Stimulated activated CD8-positive, alpha-beta memory T cell treated with anti-CD3 and anti-CD28 coated beads, Interleukin-7, amount 100 ng/mL, for 4 hours (primary cell): ENCODE measurements at places on chromosomes 2 and 18.
A peak's percentile ranks its signal among the peaks of the same experiment; 100 is the strongest.

DNA sequence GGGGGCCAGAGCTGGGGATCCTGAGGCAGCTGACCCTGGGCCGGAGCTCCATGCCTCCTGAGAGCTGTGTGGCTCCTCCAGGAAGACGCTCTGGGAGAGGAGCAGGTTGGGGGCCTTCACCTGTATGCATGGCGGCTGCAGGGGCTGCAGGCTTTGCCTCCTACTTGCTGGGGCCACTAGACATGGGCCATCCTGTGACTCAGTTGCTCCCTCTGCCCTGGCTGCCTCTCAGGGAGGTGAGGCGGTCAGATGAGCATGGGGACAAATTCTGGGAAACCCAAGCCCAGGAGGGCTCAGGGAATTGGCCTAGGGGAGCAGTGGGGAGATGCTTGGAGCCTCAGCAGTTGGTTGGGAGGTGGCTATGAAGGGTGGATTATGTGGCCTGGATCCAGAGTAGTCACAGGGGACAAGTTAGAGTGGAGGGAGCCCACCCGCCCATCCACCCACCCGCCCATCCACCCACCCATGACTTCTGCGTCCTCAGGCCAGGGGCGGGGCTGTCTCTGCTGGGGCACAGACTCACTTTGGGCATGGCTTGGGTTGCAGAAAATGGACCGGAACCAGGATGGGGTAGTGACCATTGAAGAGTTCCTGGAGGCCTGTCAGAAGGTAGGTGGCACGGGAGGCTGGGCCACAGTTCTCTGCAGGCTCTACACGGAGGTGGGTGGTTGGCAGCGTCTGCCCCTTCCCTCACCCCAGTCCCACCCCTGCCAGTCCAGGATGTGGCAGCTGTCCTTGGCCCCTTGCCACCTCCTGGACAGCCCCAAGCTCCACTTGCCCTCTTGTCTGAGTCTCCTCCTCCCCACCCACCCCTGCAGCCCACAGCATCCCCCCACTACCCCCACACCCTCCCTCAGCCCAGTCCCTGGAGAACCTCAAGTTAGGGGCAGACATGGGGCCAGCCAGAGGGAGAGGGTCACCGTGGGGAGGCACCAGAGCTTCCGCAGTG is 19.5 kb upstream of the FAHD2A start:
- no peak for DNase-seq

- no peak for DNase-seq
Observed at GRCh38 chr2:66559672-66560071, 124.7 kb downstream of the MEIS1 start.

- peak; percentile 32 for DNase-seq
Observed at GRCh38 chr2:96325041-96325883, at the start of gene ITPRIPL1. Gene ITPRIPL1 (plus strand): TSS chr2:96325317. CDS start chr2:96325840, 523 bp downstream.

DNA sequence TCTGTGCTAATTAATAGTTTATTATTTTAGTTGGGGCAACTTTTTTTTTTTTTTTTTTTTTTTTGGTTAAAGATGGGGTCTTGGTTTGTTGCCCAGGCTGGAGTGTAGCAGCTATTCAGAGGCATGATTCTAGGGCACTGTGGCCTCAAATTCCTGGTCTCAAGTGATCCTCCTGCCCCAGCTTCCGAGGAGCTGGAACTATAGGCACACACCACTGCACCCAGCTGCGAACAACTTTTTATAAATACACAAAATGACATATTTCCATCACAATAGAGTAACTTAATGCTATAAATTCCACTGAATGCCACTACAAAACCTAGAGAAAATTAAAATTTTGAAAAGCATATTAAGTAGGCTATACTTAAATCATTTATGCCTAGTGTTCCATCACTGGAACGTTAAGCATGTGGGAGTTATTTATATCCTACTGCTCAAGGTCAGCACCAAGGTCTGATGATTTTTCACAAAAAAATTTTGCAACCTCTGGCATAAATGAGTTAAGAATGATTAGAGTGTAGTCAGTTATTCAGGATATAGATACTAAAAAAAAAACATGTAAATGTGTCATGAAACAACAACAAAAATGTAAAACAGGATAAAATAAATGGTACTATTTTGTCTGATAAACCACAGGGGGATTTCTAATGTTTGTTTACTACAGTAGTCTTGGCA is 46.8 kb downstream of the GFPT1 start:
- DNase-seq = no peak

GRCh38 chr2:151918308-151918707 is 90.1 kb upstream of the ARL5A start:
- DNase-seq = no peak

DNA sequence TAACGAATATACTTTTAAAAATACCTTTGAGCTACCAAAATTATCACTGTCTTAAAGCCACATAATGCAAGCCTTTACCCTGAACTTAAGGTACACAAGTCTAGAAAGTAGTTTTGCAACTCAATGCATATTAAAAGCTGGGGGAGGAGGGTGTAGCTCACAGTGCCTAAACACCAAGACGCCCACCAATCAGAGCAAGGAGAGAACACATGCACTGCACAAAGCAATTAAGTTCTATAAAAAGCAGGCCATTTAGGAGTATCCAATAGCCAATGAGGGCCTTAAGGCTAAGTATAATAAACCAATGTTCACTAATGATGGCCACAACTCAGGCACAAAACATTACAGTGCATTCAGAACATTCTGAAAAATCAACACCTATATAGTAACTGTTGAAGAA is 16.2 kb downstream of the TRIP12 start:
- no peak for DNase-seq

DNA sequence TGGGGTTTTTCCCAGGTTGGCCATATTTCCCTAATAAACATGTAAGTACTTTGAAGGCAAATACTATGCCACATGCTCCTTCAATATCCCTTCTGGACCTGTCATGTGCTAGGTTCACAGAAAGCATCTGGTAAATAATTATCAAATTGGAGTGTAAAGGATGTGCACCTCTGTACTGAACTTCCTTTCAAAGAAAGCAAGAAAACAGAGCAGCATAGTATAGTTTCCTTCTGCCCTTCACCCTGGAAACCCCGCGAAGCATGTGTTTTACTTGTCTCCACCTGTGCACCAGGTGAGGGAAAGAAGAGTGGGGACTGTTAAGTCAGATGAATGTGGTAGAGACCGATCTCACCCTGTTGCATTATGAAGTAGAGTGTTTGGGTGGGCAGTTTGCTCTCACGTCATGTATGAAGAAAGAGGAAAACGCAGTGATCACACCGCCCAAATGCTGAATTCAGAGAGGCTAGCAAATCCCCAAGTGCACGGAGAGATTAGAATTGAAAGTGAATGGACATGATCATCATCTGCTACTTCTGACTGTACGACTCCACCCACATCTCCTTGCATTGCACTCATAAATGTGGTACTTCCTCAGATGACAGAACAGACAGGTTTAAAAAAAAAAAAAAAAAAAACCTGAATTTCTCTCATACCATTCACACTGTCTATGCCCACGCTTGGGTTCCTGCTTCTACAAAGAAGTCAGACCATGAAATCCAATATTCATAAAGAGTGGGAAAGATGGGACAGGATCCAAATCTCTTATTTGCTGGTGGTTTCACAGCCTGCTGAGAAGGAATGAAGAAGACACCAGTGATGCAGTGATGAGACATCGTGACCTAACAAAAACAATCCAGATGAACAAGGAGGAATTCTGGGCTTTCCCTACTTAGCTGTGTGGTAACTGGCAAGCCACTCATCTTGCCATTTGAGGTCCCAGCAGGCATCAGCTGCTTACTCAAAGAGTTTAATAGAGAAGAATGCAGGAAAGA is 448.6 kb downstream of the BCL11A start:
- no peak for DNase-seq

GRCh38 chr18:8008033-8008432 is 440.9 kb downstream of the PTPRM start:
- no peak for DNase-seq

GRCh38 chr2:156334496-156335478 is 2.3 kb upstream of the NR4A2 start:
- peak; percentile 92 for DNase-seq

DNA sequence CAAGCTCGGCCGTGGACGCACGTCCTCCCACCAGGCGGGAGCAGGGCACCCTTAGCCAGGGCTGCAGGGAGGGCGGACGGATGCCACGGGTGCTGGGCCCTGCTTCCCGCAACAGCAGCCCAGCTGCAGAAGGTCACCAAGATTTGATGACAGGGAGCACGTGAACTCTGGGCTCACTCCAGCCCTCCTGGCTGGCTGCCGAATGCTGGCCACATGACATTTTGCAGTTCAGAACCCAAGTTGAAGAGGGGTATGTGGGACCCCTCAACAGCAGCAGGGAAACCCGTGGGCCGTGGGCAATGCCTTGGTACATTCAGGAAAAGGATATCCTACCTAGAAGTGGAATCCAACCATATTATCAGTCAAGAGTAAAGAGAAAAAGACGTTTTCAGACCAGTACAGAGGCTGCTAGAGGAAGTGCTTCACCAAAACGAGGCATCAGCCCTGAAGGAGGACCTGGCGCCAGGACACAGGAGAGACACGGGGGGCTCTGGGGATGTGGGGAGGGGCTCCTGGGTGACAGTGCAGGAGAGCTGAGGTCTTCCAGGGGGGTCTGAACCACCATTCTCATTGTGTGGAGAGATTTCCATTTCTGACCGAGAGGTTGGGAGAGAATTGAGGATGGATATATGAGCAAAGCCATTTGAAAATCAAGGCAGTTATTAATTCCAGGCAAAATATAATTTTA is 107.4 kb upstream of the CTDP1 start:
- DNase-seq = no peak

- no peak for DNase-seq
Observed at GRCh38 chr2:239376942-239377531, 23.8 kb downstream of the HDAC4 start.

DNA sequence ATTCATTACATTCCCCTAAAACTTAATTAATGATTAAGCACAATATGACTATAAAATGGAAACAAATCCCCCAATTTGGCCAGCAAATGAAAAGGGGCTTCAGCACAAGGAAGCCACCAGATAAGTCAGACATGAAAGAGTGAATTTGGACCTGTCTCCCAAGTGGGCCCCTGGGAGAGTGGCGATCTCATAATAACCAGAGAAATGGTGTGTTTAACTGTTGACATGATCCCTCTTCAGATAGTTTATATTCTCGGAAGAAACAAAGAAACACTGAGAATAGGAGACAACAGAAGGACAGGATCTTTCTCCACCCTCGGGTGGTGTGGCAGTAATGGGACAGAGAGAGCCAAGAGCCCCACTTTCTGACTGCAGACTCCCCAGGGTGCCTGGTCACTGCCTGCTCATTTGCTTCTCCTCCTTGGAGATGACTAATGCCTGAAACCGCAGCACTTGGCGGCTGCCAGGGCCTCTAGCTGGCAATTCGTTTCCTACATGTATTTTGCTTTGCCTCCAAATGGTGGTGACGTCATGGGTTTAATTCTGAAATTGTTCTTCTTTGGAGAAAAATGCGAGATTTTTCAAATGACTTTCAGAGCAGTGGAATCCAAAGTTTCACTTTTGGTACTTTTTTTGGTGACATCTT is 46.4 kb upstream of the SPP2 start:
- DNase-seq = no peak

DNA sequence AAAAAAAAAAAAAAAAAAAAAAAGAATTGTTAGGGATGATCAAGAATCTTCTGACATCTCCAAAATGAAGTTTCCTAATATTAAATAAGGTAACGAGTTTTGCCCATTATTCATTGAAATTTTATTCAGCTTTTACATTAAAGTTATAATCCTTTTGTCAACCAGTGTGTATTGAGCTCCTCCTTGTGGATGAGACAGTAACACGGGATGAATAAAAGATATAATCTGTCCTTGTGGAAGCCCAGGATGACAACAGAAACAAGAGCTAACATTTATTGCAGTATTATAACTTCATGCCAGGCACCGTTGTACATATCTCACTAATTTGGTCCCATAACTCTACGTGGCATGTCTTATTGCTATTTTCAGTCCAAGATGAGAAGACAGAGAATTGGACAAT is 33.4 kb upstream of the SERPINB7 start:
- no peak for DNase-seq

- no peak for DNase-seq
Observed at GRCh38 chr18:61587865-61588264, 254.6 kb downstream of the CDH20 start.

GRCh38 chr2:116537811-116538210 is 1276.7 kb upstream of the DDX18 start:
- no peak for DNase-seq

- no peak for DNase-seq
Observed at GRCh38 chr2:29212009-29212408, 96.8 kb downstream of the CLIP4 start.

DNA sequence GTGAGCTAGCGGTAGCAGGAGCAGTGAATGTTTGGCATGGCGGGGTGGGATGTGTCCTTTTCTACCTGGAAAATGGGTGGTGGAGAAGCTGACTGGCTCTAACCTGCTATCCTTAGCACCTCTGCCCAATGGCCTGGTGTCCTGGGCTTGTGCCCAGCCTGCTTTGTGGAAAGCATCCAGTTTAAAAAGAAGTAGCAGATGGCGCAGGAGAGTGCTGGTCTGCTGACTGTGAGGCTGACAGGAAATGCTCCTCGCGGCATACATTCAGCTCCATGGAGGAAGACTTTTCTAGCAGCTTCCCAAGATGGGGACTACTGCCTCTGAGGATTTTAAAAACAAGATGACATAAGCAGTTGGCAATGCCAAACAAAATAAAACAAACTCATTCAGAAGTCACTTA is 56.2 kb upstream of the LYPD6B start:
- no peak for DNase-seq

DNA sequence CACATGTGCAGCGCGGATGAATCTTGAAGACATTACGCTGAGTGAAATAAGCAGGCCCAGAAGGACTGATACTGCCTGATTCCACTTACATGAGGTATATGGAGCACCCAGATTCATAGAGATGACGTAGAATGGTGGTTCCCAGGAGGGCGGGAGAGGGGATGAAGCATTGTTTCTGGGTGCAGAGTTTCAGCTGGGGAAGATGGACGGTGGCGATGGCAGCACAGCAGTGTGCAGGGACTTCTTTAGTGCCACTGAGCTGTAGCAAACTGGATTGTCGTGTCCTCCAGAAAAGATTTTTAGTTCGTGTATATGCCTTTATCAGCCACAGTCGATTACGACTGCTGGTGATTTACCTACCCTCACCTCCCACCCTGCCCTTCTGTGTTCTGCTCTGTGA is 30.5 kb downstream of the RAB12 start:
- DNase-seq = no peak

DNA sequence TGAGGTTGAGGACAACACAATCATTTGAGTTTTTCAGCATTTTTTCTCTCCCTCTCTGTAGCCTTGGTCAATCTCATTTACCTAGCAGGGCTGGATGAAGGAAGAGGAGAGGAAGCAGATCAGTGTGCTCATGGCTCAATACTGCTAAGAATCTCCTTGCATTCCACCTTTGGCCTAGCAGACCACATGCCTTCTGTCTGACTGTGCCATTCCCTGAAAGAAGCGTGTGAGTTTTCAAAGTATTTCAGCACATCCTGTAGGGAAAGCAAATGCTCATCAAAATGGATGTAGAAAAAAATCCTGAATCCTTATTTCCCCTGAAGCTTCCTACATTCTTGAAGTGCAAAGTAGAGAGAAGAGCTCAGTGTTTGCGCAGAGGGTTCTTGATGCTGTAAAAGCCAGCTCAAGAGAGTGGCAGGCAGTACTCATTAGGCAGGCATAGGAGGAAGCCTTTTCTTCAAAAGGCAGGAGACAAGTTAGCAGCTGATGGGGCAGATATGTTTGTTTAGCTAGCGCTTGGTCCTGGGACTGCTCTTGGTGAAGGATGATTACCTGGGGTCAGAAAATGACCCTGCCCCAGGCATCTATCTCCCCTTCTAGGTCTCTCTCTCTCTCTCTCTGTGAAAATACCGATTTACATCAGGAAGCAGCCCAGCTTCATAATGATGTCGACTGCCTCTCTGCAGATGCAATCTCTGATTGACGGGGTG is 14.4 kb upstream of the PIK3C3 start:
- no peak for DNase-seq

GRCh38 chr2:15732341-15733077 is 140.8 kb downstream of the DDX1 start:
- no peak for DNase-seq
